ENCODE measurements at places on chromosomes 7 and 10. TPM values are rescaled to one million over a fixed set of nuclear protein-coding genes. Genes with fewer than 3 reads are reported as not detected.

The OR6B1 gene
- not detected for total RNA-seq

The VAX1 gene
- not detected for total RNA-seq

DNA sequence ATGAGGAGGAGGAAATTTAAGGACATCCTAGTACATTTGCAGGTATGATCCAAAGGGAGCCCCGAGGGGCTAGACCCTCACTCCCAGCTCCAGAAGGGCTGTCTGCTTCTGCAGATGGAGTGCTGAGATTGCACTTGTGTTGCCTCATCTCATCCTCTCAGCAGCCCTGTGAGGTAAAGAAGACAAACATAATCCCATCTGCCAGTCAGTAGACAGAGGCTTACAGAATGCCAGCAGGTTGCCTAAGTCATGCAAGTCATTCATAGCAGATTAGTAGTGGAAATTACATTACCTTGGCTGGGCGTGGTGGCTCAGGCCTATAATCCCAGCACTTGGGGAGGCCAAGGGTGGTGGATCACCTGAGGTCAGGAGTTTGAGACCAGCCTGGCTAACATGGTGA is 45.4 kb downstream of the BLVRA start:
- no peak for DNase-seq

DNA sequence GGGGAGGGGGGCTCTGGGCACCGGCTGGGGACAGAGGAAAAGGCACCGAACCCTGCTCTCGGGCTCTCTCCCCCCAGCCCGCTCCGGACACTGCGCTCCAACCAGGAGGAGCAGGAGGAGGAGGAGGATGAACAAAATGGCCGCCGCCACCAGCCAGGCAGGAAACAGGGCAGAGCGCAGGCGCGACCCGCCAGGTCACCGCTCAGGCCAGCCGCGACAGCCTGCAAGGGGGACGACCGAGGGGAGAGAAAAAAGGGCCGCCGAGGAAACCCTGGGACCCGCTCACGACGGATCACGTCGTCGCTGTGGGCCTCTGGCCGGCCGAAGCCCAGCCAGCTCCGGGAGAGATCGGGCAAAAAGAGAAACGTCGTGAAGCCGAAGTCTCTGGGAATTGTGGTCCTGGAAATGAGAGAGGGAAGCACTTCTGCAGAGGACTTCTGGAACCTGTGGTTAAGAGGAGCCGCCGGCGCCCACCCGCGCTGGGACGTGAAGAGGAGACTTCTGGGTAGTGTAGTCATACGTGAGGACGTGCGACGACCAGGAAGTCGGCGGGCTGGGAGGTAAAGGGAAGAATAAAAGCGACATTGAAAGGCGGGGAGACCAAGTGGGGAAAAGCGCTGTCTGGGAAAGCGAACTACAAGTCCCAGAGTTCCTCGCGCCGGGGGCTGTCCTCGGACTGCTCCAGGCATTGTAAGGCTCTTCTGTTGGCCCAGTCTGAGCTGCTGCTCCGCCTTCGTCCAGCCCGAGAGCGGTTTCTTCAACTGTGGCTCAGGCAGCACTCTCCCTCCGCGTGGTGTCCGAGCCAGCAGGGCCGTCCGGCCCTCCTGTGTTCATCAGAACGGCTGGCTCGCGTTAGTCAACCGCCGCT is at the start of gene TIAL1:
Gene TIAL1 (minus strand): TSS at position 428 of the 868 bp plus-strand sequence. CDS start 499 bp downstream, outside the sequence.
- peak; percentile 99 for DNase-seq

- no peak for DNase-seq
These were observed 12.2 kb downstream of the TRPV6 start for GRCh38 chr7:142873281-142873784.

- DNase-seq, result no peak
These were observed 2.3 kb downstream of the UNCX start for GRCh38 chr7:1234881-1235500.

DNA sequence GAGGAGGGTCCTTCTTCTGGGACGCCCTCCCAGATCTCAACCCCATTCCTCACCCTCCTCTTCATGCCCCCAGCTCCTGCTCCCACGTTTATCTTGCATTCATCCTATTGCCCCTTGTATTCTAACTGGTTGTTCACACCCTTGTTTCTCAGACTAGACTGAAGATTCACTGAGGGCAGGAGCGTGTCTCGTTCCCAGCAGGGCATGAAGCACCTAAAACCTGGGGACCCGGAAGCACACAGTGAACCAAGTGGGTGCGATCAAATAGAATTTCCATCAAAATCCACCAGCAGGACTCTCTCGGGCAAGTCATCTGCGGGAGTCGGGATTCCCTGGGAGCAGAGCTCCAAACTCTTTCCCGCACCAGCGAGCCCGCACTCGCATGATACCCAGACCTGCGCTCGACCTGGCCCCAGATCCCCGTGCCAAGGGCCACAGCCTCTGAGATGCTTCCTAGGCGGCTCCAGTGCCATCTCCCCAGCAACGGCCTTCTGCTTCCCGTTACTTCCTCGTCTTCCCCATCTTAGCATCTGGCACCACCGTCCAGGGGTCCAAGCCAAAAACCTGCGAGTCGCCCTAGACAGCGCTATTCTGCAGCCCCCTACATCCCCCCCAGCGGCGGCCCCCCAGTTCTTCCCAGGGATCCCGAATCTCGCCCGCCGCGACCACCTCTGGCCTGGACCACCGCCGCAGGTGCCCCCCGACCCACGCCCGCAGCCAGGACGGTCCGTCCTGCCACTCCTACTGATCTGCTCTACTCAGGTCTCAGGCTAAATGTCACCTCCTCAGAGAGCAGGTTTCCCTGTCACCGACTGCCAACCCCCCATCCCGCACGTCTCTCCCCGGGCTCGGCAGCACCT is 6.1 kb upstream of the GBX1 start:
- DNase-seq, result no peak

- no peak for DNase-seq
These were observed 3.4 kb downstream of the CDK1 start for GRCh38 chr10:60781661-60782060.

- no peak for DNase-seq
These were observed 109.7 kb downstream of the NT5C2 start for GRCh38 chr10:103083266-103083976.
